Neural progenitor cell (in vitro differentiated cells): ENCODE measurements at places on chromosomes 6 and 20.
A peak's percentile ranks its signal among the peaks of the same experiment; 100 is the strongest.

DNA sequence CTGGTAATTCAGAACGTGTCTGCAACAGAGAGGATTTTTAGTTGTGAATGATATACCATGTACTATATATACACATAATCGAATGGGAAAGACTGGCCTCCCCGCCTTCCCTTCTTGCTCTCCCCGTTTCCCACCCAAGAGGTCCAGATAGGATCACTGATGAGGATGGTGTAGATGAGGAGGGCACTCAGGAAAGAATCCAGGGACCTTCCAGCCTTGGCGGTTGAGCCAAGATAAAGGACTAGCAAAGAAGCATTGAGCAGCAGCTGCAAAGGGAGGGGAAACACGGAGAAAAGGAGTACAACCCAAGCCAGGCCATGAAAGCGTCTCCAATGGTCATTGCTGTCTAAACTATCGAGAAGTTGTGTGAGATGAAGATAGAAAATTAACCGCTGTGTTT, 84.0 kb upstream of the EXOC2 start:
- DNase-seq: no peak

- DNase-seq: peak; percentile 80
Observed at GRCh38 chr6:161273274-161273751, 548 bp downstream of the AGPAT4 start.

DNA sequence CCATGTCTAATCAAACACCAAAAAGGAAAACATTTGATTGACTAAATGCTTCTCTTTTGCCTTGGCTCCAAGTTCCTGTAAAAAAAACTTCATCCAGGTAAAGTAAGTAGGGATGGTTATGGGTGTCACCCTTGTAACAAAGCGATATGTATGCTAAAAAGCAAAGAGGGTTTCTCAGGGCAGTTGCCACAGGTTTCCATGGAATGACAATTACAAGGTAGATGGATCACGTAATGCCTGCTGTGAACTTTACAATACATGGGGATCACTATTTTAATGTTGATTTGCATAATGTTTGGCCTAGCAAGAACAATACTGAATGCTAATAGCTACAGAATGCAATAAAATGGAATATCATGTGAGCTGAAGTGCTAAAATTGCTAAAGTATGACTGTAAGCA, 2.9 kb upstream of the BMP2 start:
- DNase-seq: no peak

DNA sequence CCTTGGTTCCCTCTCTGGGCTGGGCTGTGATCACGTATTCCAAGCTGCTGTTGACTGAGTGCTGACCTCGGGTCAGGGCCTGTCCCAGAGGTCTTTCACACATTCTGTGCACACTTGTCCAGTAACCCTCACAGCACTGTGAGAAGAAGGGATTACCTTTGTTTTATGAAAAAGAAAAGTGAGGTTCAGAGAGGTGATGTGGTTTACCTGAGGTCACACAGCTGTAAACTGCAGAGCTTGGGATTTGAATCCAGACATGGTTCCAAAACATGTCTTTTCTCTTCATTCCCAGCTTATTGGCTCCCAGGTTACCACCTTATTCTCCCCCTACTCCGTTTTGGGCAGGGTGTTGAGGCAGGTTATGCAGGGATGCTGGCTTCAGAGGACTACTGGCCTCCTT, 28.4 kb upstream of the CDH22 start:
- no peak for DNase-seq
